Panc1 (cell line): ENCODE measurements at places on chromosomes 12 and 14. TPM values are rescaled to one million over a fixed set of nuclear protein-coding genes. Genes with fewer than 3 reads are reported as not detected.

DNA sequence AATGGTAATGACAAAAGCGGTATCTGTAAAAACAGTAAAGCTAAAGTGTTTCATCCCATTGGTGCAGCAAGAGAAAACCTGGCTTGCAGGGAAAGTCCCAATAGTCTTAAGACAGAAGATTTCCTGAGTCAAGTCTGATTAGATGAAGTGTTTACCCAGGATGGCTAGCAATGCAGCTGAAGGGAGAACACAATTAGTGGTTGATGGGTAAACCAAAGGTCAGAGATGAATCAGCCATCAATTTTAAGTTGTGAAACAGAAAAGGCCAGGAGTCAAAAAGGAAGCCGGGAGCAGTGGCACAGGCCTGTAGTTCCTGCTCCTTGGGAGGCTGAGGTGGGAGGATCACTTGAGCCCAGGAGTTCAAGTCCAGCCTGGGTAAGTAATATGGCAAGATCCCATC is 52.6 kb downstream of the SEC23A start:
- DNase-seq: no peak

DNA sequence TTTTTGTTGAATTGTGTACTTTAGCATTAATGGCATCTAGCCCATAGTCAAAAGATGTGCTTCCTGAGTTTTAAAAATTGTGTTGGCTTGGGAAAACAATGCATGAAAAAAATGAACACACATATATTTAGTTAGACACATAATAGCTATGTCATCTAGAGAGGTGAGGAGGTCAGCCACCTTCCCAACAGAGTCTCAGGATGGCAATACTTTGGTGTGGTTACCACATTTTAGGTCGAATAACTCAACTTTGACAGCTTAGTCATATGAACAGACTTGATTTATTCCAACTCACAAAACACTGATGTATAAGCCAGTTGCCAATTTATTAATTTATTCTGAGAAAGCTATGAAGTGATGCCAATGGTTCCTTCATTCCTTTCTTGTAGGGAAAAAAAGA is 114.0 kb downstream of the ETNK1 start:
- no peak for DNase-seq

DNA sequence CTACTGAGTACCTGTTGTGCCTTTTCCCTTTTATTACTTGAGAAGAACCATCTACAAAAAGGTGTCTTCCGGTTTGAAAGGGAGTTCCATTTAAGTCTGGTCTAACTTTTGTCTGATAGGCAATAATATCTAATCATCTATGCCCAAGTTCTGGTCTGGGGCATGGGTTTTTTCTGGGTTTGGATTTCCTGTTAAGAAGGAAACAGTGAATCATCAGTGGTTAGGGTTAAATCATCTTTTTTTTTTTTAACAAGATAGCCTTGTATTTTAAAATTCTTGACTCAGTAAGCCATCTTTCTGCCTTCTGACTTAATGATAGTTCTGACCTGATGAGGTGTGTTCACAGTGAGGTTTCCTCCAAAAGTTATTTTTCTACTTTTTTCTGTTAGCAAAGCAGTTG is 29.3 kb upstream of the CPNE8 start:
- no peak for DNase-seq

- DNase-seq: no peak
Measured at GRCh38 chr12:67370979-67371378, 101.8 kb downstream of the CAND1 start.

OASL gene
- total RNA-seq: 21.1 TPM

DNA sequence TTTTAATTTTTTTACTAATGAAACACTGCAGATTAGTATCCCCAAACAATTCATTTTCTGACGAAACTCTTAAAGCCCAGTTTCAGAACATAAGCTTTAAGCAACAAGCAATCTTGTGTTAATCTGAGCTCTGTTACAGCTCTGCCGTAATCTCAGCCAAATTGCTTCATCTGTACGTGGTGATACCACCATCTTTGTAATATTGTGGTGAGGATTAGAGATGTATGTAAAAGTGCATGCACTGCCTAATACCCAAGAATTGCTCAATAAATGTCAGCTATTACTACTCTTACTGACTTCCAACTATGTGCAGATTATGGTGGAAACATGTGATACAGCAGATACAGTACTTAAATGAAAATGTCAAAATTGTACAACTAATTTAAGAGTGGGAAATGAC is 1.8 kb downstream of the AKAP5 start:
- no peak for DNase-seq

FAM90A1 gene
- not detected for total RNA-seq

DNA sequence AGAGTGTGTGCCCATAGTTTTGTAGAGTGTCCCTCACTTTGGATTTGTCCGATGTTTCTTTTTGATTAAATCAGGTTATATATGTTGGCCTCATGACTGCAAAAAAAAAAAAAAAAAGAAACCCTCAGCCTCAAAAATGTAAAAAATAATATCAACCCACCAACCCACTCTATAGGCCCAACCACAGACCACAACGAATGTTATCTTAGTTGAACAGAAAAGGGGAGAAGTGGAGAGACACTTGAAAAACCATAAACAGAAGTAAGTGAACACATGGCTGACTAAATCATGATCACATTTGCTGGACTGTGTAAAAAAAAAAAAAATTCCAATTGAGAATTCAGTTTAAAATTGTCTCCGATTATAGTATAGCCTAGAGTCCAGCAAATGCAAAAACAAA is 45.5 kb upstream of the ST8SIA1 start:
- DNase-seq: no peak

GRCh38 chr14:81209167-81209836 is 11.5 kb downstream of the GTF2A1 start:
- DNase-seq: no peak

KIAA0586 gene
- 14.7 TPM for total RNA-seq

LALBA gene
- total RNA-seq: not detected

GRCh38 chr12:40020261-40020691 is 85.6 kb downstream of the SLC2A13 start:
- DNase-seq: no peak

P2RX2 gene
- 1.2 TPM for total RNA-seq

- DNase-seq: no peak
Measured at GRCh38 chr12:6553051-6553868, 2.6 kb downstream of the IFFO1 start.

DNA sequence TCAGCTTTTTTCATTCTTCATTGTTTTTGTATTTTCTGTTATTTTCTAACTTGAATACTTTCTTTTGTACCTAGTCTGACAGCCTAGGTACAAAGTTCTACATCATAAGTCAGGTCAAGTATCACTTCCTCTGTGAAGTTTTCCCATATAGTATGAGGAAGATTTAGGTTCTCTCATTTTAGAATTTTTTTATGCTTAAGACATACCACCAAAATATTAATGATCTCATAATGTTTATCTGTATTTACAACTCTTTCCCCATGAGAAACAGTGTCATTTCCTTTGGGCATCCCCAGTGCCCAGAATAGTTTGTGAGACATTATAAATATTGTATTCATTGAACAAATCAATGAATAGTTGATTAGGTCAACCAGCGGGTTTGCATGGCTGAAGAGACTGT is 3.1 kb upstream of the ATF7IP start:
- DNase-seq: no peak

DNA sequence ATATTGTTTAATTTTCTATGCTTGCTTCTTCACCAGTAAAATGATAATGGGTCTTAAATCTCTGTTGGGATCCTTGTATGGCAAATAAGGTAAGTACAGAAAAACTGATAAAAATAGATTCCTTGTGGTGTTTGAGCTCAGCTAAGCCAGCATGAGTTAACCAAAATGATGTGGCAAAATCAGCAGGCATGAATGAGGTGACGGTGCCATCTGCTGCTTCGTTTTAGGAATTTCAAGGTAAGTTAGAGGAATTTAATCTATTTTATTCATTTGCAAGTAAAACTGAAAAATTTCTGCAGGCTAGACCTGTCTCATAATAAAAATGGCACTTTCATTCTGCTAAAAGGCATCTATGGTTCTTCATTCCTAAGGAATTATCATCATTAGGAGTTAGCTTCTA is 10.0 kb upstream of the CLEC7A start:
- DNase-seq: no peak

- DNase-seq: no peak
Measured at GRCh38 chr12:13546231-13546630, 349.7 kb downstream of the EMP1 start.

- no peak for DNase-seq
Measured at GRCh38 chr12:1880153-1880845, 38.2 kb downstream of the CACNA2D4 start.

DNA sequence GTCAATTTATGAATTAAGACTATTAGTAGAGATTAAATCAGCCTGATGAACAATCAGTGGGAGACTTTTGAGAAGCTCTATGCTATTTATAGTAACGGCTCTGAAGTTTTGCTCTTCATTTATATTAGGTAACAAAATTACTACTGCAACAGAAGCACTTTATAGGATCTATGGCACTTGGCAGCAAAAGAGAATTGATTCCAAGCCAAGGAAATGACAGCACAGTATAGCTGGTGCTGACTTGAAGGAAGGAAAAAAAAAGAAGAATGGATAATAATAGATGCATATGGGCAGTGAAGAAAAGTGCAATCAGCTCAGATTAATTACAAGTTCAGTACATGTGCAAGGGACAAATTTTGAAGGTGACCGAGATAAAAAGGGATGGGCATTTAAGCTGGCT is 228.2 kb upstream of the PPFIA2 start:
- DNase-seq: no peak

IFNG-AS1 gene
- not detected for total RNA-seq

- DNase-seq: no peak
Measured at GRCh38 chr12:87661786-87662377, 367.3 kb downstream of the C12orf50 start.

- no peak for DNase-seq
Measured at GRCh38 chr14:89485264-89485663, 68.2 kb upstream of the FOXN3 start.

NOS1 gene
- 0.03 TPM for total RNA-seq

GRCh38 chr14:100345711-100346110 is 22.6 kb downstream of the SLC25A47 start:
- no peak for DNase-seq

GALNT8 gene
- total RNA-seq: not detected

JAG2 gene
- 43.7 TPM for total RNA-seq

RILPL2 gene
- total RNA-seq: 5.4 TPM

PLEKHG7 gene
- total RNA-seq: not detected

BBS10 gene
- 7.8 TPM for total RNA-seq

DNA sequence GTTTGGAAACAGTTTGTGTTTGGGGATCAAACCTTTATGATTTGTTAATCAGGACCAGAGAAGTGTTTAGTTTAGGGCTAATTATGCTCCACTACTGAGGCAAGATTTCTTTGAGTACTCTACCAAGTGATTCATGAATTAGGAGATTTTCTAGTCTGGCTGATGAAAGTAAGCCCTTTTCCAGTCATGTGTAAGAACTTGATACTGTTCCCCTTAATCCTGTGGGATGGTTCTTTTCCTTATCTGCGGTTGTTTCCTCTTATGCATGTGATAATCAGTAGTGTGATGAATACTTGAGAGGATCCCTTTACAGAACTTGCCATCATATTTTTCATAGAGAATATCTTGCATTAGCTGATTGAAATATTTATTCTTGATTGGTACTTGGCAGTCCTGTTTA is 42.1 kb downstream of the DYRK2 start:
- DNase-seq: no peak

DNA sequence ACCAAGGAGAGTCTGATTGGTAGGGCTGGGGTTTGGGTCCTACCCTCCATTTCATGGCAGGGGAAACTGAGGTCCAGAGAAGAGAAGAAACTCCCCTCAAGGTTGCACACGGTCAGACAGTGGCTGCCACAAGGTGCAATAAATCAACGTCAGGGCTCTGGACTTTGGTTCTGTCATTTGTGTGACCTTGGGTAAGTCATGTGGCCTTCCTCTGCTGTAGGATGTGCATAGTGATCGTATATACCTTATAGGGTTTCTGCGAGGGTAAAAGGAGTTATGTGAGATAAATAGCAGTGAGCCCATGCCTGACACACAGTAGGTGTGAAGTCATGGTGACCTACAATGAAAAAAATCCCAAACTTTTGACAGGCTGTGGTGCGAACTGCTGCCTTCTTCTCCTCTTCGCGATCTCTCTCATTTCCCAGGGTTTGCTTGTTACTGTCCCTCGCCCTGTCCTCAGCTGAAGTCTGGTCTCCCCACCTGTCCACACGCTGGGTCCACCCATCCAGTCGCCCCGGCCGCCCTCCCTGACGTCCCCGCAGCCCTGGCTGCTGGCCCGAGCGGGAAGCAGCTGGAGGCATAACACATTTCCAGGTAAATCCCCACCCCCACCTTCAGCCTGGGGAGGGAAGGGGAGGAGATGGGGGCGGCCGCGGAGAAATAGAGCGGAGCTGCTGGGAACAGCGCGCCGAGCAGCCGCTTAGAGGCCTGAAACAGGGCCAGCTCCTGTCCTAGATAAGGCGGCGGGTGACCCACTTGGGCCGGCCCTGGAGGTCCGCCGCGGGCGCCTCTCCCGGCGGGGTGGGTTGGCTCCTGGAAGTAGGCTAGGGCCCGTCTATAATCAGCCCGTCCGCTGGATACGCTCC is 1.8 kb upstream of the FAM222A start:
- no peak for DNase-seq

GRCh38 chr12:102169922-102170621 is 27.6 kb downstream of the PMCH start:
- peak; percentile 24 for DNase-seq

- no peak for DNase-seq
Measured at GRCh38 chr14:86462193-86462753, 932.3 kb downstream of the FLRT2 start.

GRCh38 chr12:101050631-101051030 is 159.4 kb downstream of the SLC5A8 start:
- DNase-seq: no peak

- DNase-seq: no peak
Measured at GRCh38 chr14:50763382-50764007, 67.5 kb downstream of the NIN start.
